Effector memory CD8-positive, alpha-beta T cell (primary cell): ENCODE measurements at places on chromosomes 2 and 18.

DNA sequence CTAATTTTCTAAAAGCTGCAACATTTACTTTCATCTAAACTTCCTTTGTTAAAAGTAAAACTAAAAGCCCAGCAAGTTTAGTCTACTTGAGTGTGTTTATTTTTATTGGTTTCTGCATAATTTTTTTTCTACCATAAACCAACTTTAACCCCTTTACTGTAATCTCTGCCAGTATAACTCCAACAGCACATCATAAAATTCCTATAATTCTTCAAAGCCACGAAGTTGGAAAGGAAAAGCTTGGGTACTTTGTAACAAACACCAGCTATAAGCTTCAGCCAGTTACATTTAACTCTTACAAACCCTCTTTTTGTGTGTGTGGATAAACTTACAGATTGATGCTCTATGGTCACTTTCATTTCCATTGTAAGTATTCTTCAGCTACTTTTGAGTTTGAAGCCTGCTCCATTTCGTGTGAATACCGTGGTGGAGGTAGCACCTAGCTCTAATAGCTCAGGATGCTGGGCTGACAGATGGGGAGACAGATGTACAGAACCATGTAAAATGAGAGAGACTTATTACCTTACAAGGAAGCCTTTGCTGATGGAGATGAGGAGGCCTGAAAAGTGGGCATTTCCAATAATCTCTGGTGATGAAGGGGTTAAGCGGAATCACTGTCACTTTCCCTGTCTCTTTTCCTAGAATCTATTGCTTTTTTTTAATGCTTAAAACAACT is 42.5 kb downstream of the ZEB2 start:
- no peak for DNase-seq

DNA sequence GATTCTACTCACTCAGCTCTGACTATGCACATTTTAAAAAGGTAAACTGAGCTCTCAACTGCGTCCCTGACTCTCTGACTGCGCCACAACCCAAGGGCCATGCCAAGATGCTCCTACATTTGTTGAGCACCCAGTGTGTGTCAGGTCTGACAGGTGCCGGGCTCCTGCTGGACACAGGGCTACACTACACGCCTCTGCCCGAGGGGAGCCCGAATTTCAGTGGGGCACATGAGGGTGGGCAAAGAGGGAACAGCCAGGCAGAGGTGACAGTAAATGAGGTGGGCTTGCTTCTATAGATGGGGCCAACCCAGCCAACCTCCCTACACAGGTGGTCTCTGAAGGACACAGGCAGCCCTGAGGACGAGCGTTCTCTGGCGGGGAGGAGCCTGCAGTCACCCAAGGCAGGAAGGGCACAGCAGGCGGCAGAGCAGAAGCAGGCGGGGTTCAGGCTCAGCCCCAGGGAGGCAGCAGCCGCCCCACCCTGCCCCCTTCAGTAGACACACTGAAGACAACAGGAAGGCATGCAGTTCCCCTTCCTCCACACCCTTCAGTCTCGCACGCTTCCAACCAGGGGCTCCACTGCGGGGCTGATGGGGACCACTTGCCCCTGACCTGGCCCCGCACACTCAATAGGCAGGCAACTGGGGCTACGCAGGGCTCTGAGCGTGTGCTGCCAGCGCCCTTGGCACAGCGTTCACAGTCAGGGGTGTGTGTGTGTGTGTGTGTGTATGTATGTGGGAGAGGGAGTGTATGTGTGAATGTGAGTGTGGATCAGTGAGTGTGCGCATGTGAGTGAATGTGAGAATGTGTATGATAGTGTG is 98.4 kb downstream of the UXS1 start:
- peak; percentile 81 for DNase-seq

DNA sequence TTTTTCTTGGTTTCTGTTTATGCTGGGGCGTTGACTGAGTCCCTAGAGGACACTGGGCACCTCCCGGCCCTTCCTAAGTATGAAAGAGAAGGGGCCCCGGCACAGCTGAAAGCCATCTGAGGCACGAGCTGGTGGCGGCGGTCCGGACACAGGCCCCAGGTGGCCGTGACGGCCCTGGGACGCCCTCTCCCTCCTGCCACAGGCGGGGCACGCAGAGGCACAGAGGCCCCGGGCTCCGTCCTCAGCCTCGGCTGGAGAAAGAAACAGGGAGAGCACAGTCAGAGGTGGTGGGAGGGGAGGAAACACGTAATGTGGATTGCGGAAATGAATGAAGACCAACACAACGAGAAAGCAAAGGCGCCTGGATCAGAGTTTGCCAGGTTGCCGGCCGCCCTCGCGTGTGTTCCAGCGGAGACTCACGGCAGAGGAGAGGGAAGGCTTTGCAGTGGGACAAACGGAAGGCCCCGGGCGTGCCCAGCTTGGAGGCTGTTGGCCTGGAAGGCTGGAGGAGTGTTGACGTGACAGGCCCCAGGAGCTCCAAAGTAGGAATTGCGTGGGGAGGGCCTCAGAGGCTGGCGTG is 119.1 kb downstream of the PTGR3 start:
- DNase-seq: no peak

DNA sequence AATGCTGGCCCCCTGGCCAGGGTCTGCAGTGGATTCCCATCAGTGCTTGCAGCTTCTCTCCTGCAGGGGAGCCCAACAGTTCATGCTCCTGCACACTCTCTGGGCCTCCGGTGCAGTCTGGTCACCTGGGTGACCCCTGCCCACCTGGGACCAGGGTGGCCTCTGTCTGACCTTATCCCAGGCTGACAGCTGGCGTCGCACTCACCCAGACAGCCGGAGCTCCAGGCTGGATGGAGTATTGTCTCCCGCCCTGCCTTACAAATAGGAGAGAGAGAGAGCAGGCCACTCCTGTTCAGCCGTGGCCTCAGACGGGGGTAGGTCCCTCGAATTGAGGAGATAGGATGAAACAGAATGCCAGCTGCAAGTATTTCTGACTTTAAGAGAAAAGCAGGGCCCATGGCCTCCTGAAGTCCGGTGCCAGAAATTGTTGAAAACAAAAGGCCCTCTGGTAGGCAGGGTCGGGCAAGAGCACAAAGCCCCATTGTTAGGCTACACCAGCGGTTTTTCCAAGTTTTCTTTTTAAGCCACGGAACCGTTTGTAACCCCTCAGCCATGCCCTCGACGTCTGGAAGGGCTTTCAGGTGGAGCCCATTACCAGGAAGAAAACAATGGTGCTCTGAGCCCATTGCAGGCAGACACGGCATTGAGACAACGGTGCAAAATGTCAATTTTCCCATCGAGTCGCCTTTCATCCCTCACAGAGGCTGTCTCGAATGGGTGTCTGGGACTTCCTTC is 258.4 kb downstream of the BCL11A start:
- no peak for DNase-seq

DNA sequence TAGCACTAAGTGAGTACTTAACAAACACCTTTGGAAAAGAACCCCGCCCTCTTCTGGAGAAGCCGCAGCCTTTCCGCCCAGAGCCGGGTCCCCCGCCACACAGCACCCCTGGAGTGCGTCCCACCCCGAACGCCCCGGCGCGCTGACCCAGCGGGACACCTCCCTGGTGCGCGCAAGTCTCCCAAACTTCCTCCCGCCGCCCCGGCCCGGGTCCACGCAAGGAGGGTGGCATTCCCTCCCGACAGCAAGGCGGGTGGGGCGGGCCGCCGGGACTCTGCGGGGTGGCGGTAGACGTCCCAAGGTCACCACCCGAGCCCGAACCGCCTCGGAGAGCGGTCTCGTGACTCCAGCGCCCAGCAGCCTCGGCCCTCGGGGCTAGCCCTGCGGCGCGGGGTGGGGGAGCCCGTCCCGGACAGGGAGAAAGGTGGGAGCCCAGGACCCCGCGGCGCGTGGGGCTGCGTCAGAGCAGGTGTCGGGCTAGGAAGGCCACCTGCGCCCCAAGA is 598 bp downstream of the CCDC93 start:
- no peak for DNase-seq

DNA sequence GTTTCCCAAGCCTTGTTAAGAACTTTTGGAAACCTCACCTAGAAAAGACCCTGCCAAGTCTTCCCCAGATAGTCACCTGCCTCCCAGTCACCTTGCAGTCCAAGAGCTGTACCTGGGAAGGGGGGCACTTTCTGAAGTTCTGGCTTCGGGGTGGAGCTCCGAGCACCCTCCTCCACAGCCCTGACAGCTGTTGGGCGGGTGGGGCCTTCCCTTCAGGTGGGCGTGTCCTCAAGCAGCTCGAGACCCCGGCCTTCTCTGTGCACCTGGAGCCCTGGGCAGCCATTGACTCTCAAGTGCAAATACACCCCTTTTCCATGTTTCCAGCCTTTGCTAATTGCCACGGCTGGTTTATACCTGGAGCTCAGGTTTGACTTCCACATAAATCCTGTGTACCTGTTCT is 37.0 kb upstream of the IGFBP5 start:
- DNase-seq: no peak

GRCh38 chr2:67169417-67170140 is 227.6 kb upstream of the ETAA1 start:
- DNase-seq: no peak

DNA sequence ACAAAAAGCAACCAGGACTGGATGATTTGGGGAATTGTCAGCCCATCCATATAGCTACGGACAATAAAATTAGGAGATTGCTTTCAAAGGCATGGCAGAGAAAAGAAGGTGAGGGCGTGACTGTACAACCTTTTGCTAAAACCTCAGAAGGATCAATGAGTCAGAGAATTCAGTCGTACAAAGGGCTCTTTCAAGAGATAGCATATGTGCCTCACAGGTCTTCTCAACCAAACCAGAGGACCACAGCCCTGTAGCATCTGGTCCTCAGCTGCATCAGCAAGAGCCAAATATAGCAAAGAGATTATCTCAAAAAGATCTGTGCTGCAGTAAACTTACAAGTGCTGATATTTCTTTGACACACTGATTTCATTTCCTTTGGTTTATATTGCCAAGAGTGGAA is 149.9 kb upstream of the RAB6C start:
- DNase-seq: no peak

- no peak for DNase-seq
Measured at GRCh38 chr18:32801228-32801627, 28.4 kb upstream of the KLHL14 start.
